ENCODE measurements at places on chromosomes 2 and 18.

- DNase-seq = no peak
These were observed 63.7 kb downstream of the COPS8 start for GRCh38 chr2:237149425-237149824.

GRCh38 chr2:129894616-129895015 is 84.8 kb upstream of the RAB6C start:
- no peak for DNase-seq

DNA sequence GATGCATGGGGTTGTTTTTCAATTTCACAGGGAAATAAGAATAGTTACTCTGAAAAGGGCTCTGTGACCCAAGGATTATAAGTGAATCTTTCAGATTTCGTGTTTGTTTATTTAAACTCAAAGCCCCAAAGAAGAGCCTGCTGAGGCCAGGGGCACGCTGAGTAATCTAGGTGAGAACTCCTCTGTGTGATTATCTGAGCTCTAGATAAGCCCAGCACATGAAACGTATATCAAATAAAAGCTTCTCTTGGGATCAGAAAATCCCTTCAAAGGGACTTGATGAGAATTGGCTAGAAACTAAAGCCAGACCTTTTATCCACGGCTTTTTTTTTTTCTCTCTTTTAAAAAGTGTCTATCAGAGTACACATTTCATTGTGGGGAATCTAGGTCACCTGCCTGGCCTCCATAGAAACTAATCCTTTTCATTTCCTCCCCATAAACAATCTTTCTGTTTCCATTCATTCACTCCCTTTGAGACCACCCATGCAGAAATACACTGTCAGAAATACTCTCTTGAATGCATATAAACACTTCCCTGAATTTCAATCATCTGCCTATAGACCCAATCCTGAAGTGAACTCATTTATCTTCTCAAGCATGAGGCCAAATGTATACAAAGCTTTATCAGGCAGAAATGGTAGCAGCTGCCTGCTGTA is 137.4 kb downstream of the RIT2 start:
- DNase-seq = no peak

DNA sequence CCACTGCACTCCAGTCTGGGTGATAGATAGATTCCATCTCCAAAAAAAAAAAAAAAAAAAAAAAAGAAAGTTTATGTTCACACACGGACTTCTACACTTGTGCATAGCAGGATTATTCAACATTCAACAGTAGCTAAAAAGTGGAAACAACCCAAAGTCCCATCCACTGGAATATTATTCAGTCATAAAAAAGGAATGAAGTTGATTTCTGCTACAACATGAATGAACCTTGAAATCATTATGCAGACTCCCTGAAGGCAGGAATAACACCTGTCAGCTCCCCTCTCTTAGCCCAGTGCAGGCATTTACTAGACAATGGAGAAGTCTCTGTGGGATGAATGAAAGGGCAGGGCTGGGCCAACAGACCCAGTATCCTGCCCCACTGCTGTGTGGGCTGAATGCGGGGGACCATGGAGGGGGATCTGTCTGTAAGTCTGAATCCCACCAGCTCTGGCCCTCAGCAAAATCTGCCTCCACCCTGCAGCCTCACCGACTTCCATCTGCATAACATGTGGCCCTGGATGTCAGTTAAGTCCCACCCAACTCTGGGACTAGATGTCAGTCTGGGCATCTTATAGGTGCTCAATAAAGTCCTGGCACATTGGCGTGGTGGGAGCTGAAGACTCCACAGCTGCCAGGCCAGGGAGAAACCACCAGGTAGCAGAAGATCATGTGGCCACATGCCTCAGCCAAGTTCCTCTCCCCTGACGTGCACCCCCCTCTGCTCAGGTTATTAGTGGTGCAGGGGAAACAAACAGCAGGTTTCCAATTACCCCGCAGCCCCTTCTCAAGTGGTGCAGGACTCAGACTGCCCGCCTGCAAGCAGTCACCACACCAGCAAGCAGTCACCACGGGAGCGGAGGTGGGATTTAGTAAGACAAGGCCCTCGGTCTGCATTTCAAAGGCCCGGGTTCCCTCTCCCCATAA is 8.9 kb downstream of the ZFP36L2 start:
- no peak for DNase-seq

DNA sequence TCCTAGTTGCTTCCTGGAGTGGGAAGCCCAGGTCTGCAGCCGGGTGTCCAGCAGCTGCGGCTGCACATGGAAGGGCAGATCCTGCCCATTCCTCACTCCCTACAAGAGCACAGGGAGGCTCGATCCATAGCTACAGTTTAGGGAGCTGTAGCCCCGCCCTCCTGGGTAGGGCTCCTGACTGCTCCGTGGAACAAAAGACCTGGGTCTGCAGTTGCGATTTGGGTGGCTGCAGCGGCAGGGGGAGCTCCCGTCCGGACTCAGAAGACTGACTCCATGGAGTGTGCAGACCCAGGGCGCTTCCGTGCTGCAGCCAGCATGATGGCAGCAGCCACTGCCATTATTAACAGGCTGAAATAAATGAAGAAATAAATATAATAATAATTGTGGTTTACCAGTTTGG is 157.3 kb downstream of the CTNNA2 start:
- DNase-seq = no peak

DNA sequence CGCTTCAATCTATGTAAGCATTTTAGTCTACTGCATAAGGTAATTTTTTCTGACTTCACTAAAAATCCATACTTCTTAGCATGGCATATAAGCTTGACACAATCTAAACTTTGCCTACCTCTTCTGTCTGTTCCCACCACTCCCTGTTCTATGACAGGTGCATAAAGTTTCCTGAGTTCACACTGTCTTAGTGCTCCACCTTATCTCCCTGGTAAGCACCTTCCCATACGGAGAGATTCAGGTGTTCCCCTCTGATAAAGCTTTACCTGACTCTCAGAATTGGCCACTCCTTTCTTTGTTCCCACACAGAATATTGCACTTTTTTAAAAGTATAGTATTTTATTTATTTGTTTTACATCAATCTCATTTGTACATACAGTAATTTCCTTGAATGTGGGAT is 16.8 kb upstream of the ITGA4 start:
- DNase-seq = no peak

GRCh38 chr18:26487437-26487836 is 60.9 kb downstream of the KCTD1 start:
- DNase-seq = no peak

GRCh38 chr2:152577579-152577978 is 139.7 kb downstream of the PRPF40A start:
- DNase-seq = no peak

- no peak for DNase-seq
These were observed 38.4 kb downstream of the SPC25 start for GRCh38 chr2:168851674-168852320.

GRCh38 chr2:159211447-159212396 is 74.8 kb downstream of the WDSUB1 start:
- no peak for DNase-seq

DNA sequence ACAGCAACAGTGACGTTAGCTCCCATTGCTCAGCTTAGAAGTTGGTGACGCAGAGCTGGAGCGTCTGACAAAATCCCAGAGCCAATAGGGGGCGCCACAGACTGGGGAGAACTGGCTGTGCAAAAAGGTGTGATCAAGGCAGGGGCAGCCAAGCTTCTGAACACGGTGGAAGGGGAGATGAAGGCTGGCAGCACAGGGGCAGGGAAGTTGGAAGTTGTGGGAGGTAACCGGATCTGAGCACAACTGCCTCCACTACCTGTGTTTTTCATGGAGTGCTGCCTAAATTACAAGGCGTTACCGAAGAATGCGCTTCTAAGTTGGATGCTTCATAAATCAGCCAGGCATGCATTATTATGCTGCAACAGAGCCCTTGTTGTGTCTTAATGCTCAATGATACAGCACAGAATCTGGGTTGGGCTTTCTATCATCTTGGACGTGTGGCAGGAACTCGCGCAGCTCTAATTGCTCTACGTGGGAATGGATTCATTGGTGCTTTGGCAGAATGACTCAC is 370.0 kb downstream of the SLC4A3 start:
- no peak for DNase-seq
